Muscle of leg (tissue), 16 donors: ENCODE measurements at places on chromosomes 6 and 20.

DNA sequence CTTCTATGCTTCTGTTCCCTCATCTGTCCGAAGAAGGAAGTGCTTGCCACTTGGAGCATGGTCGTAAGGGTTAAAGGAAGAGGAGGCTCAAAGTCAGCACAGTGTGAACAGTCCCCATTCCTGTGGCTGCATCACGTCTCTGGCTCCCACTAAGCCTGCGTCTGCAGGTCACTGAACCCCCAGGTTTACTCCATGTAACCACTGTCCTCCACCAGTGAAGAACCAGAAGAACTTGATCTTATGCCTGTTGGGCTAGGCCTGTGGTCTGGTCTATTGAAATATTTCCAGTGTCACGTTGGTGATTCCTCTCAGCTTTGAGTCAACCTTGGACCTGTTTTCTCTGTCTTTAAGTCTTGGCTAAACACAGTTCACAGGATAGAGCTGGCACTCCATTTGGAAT, 45.9 kb upstream of the SCP2D1 start:
- no peak for DNase-seq

GRCh38 chr6:128754658-128755256, 128.2 kb upstream of the LAMA2 start:
- DNase-seq, result no peak

DNA sequence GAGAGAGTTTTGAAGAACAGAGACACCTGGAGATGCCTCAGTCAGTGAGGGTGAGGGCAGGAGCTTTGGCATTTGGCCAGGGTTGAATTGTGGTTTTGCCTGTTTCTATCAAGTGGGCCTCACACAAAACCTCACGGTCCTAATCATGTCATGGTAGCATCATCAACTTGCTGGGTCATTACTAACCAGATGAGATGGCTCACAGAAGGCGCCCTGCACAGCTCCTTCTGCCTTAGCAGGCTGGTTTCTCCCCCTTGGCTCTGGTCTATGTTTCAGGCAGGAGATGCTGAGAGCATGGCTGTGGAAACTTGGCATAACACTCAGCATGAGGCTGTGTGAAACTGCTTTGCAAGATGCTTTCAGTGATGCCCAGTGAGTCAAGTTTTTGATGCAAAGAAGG, 99.3 kb downstream of the LRRC1 start:
- DNase-seq, result peak; percentile 81

DNA sequence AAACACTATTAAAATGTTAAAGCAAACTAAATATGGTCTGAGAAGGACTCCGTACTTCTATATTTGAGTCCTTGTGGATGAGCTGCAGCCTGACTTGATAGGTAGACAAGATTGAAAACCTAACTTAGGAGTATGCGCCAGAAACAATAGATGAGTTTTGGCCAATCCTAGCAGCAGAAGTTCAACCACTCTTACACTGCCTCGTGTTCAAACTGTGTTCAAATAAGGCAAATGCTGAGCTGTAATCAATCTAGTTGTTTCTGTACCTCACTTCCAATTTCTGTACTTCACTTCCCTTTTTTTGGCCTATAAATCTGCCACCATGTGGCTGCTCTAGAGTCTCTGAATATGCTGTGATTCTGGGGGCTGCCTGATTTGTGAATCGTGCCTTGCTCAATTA, 13.2 kb upstream of the SERINC1 start:
- no peak for DNase-seq

GRCh38 chr6:53813096-53813495, 18.3 kb downstream of the LRRC1 start:
- no peak for DNase-seq

GRCh38 chr20:19973961-19974629, 43.1 kb upstream of the NAA20 start:
- peak; percentile 87 for DNase-seq

- no peak for DNase-seq
Observed at GRCh38 chr6:125718109-125718508, 31.3 kb upstream of the HEY2 start.

GRCh38 chr6:159421586-159421985, 252.4 kb downstream of the FNDC1 start:
- no peak for DNase-seq

DNA sequence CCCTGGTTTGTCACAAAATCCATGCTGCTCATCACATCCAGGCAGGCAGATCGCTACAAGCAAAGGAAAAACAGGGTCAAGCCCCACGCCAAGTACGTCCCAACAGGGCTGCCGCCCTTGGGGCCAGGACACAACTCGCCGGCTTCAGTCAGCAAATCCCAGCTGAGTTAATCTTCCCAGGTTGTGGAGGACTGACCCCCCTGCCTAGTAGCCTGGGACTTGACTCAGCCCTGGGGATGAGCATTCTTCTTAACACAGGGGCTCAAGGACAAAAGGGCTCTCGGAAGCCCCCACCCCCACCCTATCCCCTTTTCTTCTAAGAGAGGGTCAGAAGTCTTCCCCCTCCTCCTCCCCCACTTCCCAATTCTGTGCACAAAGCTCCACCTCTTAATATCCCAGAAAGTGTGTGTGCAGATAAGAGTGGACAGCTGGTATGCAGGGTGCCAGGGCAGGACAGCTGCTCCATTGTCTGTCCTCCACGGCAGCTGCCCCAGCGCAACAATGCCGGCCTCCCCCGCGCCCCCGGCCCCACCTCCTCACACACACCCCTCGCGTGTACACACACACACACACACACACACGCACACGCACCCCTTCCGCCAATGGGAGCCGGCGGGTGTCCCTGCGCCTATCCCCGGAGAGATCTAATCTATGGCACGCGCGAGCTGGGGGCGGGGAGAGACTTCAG, 4.5 kb downstream of the DLL1 start:
- DNase-seq, result peak; percentile 83

DNA sequence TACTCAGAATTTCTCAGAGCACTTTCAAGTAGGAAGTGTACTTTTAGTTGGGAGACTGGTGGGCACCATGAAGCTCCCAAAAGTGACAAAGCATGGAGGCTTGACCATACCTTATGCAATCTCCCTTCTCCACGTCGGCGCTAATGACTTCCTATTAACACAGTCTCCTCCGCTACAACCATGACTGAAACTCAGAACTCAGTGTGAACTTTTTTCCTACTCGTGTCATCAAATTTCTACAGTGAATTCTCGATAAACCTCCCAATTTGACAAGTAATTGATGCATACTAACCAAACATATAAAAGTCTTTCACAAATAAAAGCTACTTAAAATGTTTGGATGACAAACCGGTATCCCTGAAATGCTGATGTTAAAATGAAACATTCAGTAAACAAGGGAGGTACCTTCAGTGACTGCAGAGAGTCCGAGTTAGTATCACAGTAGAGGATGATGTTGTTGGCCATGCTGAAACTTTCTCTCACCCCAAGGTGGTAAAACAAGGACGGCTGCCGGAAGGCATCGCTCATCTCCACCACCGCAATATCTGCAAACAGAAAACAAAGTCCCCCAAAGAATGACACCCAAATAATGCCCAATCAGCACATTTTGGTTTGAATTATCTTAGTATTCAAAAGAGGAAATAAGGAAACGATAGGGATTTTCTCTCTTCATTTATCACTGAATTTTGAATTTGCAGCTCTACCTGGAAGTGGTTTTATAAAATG, 72.1 kb downstream of the MAP3K5 start:
- no peak for DNase-seq

GRCh38 chr20:12090920-12091319, 173.2 kb downstream of the BTBD3 start:
- no peak for DNase-seq

DNA sequence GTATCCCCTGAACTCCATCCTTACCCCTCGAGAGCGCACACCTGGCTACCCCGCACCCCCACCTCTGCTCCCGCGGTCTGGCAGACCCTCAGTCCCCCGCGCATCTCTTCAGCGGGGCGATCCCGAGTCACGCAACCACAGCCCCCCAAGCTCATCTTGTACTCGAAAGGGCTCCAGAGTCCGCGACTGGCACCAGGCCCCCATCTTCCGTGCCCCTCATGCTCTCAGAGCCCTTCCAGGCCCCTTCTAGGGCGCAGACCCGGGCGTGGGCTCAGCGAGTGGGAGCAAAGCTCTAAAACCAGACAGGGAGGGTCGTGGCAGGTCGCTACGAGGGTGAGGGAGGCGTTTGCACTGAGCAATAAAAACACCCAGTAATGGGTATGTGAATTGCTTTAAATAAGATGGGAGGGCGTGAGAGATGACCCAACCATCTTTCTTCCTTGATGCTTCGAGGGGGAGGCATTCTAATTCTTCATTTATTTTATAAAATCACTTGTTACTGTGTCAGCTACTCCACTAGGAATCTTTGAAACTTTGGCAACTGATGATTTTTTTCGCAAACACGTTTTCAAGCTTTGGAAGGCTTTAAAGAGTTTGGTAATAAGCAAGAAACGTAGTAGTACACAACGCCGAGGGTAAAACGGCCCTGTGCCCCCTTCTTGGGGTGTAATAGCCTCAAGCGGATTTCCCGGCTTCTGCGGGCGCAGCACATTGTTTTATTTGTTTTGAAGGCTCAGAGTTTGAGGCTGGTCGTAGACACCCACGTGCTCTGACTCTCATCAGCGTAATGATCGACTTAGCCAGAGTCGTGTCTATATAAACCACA, 42.6 kb upstream of the SUPT3H start:
- peak; percentile 26 for DNase-seq

- DNase-seq, result no peak
Observed at GRCh38 chr20:10699941-10700340, 26.1 kb upstream of the JAG1 start.

- peak; percentile 11 for DNase-seq
Observed at GRCh38 chr6:152428126-152428525, 209.0 kb downstream of the SYNE1 start.

DNA sequence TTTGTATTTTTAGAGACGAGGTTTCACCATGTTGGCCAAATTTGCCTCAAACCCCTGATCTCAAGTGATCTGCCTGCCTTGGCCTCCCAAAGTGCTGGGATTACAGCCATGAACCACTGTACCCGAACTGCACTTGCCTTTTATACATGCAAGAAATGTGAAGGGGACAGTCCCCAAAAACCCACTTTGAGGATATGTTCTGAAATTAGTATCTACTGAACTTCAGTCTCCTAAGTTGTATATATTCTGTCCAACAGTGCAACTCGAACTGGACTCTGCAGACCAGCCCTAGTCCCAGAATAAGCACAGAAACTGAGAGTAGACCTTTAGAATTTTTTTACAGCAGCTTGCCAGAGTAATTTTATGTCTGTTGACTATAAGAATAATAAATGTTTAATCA, 28.5 kb downstream of the BACH2 start:
- DNase-seq, result no peak

DNA sequence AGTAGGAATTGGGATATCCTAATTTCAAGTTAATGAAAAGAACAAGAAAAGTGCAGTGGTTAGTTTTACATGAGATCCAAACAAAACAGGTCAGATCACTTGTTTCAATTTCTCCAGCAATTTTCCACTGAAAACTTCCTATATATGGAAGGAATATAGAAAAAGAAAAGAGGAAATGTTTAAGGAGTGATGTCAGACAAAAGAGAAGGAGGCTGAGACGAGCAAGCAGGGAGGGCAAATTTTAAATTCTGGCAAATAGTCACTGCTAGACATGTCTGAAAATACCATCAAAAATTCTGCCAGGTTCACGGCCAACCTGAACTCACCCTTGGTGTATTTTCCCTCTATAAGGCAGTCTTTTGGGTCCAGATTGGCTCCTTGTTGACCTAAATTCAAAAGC, 9.5 kb upstream of the NUP153 start:
- DNase-seq, result peak; percentile 67

GRCh38 chr20:24914388-24915241, 34.5 kb upstream of the CST7 start:
- DNase-seq, result no peak

DNA sequence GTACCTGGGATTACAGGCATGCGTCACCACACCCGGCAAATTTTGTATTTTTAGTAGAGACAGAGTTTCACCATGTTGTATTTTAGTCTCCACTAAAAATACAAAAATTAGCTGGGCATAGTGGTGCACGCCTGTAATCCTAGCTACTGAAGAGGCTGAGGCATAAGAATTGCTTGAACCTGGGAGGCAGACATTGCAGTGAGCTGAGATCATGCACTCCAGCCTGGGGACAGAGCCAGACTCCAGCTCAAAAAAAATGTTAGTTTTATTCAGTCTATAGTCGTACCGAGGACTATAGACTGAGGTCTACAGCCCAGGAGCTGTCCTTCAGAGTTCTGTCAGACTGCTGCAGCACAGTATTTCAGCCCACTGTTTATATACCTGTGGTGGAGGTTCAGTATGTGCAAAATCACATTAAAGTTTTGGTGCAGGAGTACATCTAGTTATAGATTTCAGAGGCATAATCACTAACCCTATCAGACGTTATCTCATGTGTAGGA, 3.6 kb upstream of the CASP8AP2 start:
- DNase-seq, result no peak

- DNase-seq, result no peak
Observed at GRCh38 chr6:108157234-108157980, 8.4 kb upstream of the NR2E1 start.

DNA sequence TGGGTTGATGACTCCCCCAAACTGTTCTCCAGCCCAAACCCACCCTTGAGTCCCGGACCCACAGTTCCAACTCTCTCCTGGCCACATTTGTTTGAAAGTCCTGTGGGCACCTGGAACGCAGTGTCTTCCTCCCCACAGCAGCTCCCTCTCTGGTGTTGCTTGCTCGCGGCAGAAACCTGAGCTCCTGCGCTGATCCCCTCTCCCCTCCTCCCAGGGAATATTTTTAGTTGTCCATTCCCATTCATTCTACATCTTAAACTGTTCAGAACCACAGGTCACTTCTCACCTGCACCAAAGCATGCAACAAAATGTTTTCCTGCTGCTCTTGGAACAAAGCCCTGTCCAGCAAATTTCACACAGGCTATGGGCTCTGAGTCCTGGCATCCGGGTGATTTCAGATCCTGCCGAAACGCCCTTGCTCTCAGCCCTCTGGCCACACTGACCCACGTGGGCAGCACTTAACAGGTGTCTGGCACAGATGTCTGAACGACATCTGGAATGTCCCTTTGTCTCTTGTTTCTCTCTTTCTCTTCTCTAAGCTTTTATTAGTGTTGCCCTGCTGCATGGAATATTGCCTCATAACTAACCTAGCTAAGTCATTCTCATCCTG, 27.0 kb upstream of the PMEPA1 start:
- DNase-seq, result peak; percentile 38

DNA sequence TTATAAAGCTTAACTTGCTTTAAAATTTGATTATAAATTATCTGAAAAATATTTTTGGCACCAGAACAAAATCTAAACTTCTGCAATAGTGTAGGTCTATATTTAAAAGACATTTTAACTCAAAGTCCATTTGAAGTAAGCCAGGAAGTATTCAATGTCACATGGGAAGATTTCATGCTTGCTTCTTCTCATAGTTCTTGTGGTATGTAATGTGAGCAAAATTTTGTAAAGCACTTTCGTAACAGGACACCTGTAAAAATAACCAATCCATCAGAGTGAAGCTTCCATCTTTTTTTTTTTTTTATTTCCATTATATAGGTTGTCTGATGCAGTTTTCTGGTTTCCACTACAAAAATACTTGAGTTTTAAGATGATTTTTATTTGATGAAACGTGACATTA, 386.1 kb downstream of the LAMA2 start:
- no peak for DNase-seq
